ENCODE measurements at places on chromosomes 1 and 21. TPM values are rescaled to one million over a fixed set of nuclear protein-coding genes. Genes with fewer than 3 reads are reported as not detected.

GRCh38 chr21:20169812-20170576 lies 828.2 kb upstream of the NCAM2 start:
- DNase-seq: no peak

DNA sequence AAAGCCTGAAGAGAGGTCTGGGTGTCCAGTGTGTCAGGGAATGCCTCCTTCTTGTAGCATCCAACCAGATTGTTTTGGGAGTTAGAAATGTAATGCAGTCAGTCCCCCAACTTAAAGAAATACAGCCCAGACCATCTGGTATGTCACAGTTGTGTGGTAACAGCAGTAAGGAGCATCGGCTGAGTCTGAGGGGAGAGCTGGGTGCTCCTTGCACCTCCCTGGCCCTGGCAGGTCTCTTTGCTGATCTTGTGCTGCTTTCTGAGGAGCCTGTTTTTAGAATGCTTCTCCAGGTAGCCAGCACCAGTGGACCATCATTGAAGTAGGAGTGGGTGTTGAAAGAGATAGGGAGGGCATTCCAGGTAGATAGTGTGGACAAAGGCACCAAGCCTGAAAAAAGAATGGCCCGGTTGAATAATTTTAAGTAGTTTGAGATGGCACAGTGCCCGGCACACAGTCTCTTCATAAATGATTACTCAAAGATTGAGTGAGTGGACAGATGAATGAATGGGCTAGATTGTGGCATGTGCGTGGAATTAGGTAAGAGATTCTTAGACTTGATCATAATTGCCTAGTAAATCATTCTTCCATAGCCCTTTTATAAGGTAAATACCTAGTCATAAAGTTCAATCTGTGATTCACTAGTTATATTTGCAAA lies 46.5 kb downstream of the LAMC1 start:
- no peak for DNase-seq

- peak; percentile 32 for DNase-seq
Measured at GRCh38 chr1:232765542-232765941, 39.7 kb upstream of the MAP10 start.

DNA sequence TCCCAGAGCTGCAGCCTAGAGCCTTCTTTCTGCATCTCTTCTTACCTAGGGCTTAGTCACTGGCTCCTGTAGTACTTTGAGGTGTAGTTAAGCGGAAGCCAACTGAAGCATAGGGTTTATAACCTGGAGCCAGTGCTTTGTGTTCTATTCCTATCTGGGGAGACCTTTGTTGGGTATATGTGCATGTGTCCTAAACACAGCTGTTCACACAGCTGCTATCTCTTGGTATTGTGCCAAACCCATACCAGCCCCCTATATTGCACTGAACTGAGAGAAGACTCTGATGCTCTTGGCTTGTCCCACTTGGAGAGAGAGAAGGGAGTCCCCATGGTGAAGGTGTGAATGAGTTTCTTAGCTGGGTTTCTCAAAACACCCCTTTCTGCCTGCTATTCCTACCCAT lies 17.2 kb upstream of the NFASC start:
- DNase-seq: no peak

- DNase-seq: no peak
Measured at GRCh38 chr1:234578735-234579134, 31.2 kb downstream of the IRF2BP2 start.

DNA sequence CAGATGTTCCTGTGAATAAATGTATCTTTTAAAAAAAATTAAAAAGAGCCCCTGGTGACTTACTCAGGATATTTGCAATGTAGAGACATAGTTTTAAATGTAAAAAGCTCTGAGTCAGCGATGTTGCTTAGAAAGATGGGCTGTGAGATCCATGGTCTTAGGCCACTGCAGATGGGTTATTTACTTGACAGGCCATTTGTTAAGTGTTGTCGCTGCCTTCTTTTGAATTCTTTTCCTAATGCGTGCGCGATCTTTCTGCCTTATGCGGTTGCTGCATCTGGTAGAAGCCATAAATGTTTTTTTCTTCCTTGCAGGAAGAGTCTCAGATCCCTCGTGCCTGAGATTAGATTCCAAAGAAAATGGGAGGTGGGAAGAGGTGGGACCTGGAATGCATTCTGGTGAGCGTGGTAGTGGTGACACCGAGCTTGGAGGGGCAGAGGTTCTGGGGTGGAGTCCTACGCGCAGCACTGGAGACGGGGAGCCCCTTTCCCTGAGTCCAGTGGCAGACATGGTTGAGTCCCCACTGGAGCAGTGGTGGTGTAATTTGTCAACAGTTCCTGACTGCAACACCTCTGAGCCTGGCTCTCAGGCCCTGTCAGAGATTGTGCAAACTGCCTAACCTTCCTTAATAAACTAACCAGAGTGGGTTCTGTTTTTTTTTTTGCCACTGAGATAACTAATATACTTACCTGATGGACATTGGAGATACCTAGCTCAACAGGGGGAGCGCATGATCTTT lies 197.2 kb downstream of the HHAT start:
- no peak for DNase-seq

GRCh38 chr1:244456586-244456985 lies 4.5 kb upstream of the CATSPERE start:
- no peak for DNase-seq

- DNase-seq: peak; percentile 78
Measured at GRCh38 chr1:36703526-36704208, 221.0 kb upstream of the CSF3R start.

GRCh38 chr1:157574836-157575235 lies 22.5 kb upstream of the FCRL5 start:
- no peak for DNase-seq

DNA sequence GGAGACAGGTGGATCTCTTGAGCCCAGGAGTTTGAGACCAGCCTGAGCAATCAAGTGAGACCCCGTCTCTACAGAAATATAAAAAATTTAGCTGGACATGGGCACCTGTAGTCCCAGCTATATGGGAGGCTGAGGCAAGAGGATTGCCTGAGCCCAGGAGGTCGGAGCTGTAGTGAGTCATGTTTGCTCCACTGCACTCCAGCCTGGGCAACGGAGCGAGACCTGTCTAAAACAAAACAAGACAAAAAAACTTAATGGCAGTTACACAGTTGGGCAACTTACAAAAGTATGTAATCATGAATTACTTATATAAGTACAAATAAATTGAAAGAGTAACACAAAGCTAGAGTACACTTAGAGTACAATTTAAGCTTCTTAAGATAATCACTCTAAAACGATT lies 25.2 kb downstream of the RC3H1 start:
- DNase-seq: no peak

DNA sequence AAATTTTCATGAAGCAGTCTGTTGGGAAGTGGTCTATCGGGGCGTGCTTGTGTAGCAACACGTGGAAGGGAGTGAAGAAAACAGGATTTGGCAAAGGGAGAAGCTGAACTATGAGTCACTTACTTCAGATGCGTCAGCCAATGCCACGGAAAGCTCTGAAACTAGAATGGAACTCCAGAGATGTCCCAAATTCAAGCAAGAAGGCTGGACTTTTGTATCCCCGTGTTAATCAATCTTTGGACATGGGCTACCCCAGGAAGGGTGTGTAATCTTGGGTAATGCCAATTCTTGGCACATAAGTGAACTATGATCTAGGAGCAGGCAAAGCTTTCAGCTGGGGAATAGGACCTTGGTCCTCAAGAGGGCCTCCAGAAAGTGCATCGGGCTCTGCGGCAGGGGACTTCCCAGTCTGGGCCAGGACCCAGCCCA lies 102.6 kb downstream of the ADSS2 start:
- DNase-seq: no peak

- DNase-seq: no peak
Measured at GRCh38 chr1:145707183-145707867, at the start of gene PDZK1. Gene PDZK1 (minus strand): TSS chr1:145707368. CDS start chr1:145688021, 19,347 bp downstream.

DNA sequence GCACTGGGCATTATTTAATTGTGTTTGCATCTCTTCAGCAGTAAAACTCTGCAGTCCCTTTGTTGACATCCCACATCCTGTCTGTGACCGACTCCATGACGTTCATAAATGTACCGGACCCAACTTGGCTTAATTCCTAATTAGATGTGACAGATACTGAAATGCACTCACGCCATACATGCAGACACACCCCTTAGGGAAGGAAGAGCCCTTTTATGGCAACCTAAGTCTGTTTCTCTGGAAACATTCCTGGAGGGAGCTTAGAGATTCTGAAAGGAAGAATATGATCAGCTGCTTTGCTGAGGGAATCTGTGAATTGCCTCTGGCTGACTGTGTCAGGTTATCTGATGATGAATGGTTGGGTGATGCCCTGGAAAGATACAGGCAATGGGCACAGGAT lies 33.4 kb downstream of the ADAMTS5 start:
- DNase-seq: peak; percentile 12

DNA sequence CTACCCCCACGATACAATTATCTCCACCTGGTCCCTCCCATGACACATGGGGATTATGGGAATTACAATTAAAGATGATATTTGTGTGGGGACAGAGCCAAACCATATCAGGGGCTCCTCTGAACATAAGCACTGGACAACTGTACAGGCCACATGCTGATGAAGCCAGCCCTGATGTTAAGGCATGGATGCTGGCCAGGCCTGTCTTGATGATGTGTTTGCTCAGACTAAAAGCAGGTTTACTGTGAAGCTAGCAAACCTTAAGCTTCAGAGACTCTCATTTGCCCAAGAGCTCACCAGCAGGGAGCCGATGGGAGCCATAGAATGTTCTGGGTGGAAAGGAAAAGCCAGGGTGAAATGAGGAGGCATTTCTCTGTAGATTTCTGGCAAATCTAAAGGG lies 135.3 kb upstream of the KCNK1 start:
- no peak for DNase-seq

The GRIK1 gene
- 0.53 TPM for total RNA-seq

The CD84 gene
- total RNA-seq: not detected

The TOR3A gene
- total RNA-seq: 29.0 TPM

The EDN2 gene
- total RNA-seq: 0.92 TPM

The ECM1 gene
- total RNA-seq: 0.78 TPM

The ATP1A2 gene
- 40.9 TPM for total RNA-seq

The OR2L3 gene
- total RNA-seq: not detected

All from cardiac muscle cell (in vitro differentiated cells and primary cell).